ENCODE measurements at places on chromosomes 2 and 18.
A peak's percentile ranks its signal among the peaks of the same experiment; 100 is the strongest.

- no peak for DNase-seq
These were observed 16.1 kb downstream of the MBP start for GRCh38 chr18:77116201-77117080.

DNA sequence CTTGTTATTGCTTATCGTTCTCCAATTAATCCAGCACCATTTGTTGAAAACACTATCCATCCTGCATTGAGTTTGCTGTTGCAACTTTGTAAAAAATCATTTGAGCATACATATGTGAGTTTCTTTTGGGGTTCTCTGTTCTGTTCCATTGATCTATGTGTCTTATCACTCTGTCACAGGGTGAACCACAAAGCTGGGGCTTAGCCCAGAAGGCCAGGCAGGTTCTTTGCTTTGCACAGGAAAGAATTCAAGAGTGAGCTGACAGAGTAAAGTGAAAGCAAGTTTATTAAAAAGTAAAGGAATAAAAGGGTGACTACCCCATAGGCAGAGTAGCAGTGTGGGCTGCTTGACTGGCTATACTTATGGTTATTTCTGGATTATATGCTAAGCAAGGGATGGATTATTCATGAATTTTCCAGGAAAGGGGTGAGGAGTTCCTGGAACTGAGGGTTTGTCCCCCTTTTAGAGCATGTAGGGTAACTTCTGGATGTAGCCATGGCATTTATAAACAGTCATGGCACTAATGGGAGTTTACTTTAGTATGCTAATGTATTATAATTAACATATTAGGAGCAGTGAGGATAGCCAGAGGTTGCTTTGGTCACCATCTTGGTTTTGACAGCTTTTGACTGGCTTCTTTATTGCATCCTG is 46.8 kb downstream of the RNF138 start:
- DNase-seq: no peak

DNA sequence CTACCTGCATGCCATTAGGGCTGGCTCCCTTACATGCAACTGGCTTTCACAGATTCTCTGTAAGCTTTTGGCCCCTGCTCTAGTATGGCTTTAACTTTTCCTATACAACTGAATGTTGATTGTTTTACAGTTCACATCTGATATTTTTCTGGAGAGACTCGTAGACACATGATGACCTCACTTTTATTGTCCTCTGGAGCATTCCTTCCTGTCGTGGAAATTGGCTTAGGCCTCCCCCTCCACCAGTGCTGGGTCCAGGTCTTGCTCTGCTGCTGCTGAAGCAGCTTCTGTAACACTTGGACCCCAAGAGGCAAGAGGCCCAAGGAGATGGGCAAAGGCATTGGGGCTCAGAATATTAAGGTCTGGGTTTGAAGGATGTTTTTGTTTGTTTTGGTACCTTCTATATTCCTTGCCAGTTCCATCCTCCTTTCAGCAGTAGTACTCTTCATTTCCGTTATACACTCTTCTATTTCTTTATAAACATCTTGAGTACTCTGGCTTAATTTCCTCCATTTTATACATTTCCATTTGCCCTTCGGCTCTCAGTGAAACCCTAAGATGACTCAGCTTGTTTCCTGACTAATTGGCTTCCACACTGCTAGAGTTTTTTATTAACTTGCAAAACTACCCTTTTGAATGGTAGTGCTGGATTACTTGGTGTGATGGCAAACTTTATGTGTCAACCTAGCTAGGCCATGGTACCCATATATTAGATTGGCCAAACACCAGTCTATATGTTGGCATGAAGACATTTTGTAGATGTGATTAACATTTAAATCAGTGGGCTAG is 219.8 kb downstream of the CDCA7 start:
- DNase-seq: peak; percentile 55

DNA sequence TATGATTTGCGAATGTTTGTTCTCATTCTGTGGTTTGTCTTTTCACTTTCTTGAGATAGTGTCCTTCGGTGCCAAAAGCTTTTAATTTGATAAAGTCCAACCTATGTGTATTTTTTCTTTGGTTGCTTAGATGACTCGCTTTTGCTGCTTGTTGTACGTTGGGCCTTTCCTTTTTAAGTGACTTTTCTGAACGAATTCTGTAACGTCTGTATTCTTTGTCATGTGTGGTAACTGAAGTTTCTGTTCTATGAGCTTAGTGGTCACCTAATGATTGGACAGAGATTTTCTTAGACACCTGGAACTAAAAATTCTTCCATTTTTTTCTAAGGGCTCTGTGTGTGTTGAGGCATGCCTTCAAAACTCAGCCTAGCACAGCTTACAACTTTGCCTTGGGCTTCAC is 19.6 kb upstream of the PROKR1 start:
- DNase-seq: no peak

DNA sequence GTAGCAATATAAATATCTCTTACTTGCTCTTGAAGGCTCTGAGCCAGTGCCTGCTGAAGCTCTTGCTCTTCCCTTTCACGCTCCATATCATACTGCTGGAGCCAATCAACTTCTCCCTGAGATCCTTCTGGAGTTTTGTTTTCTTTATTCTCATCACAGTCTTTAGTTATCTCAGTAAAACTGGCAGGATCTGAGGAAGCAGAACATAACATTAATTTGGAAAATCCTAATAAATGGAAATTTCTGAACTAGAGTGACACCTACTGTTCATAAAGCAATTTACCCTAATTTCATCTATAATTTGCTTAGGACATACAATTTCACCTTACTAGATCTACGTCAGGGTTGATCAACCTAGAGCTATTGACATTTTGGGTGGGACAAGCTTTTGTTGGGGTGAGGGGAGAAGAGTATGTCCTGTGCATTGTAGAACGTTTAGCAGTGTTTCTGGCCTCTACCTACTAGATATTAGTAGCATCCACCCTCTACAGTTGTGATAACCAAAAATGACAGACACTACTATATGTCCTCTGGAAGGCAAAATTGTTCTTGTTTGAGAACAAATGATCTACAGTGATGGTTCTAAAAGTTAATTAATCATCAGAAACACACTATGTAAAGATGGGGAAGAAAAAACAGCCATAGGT is 47.2 kb downstream of the VIL1 start:
- DNase-seq: peak; percentile 56

GRCh38 chr18:33577685-33578517 is at the start of gene ASXL3:
Gene ASXL3 (plus strand): TSS chr18:33578219. CDS start chr18:33578632, 413 bp downstream.
- DNase-seq: peak; percentile 27

GRCh38 chr2:42663828-42664227 is 95.4 kb downstream of the MTA3 start:
- no peak for DNase-seq

DNA sequence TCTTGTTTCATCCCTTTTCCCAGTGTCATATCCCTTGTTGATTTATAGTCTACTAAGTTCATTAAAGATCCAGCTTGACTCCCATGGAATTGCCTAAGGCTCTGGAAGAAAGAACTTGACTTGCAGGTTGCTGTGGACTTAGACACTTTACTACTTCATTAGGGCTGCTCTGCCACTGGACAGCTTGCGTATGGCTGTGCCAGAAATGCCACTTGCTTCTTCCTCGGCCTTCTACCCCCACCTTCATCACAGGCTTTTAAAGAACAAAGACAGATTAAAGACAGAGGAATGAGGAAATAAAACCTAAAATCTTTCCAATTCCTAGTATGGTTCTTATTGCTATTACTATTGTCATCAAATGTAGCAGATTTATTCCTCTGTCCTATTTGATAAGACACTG is 591.7 kb downstream of the BCL11A start:
- DNase-seq: no peak

DNA sequence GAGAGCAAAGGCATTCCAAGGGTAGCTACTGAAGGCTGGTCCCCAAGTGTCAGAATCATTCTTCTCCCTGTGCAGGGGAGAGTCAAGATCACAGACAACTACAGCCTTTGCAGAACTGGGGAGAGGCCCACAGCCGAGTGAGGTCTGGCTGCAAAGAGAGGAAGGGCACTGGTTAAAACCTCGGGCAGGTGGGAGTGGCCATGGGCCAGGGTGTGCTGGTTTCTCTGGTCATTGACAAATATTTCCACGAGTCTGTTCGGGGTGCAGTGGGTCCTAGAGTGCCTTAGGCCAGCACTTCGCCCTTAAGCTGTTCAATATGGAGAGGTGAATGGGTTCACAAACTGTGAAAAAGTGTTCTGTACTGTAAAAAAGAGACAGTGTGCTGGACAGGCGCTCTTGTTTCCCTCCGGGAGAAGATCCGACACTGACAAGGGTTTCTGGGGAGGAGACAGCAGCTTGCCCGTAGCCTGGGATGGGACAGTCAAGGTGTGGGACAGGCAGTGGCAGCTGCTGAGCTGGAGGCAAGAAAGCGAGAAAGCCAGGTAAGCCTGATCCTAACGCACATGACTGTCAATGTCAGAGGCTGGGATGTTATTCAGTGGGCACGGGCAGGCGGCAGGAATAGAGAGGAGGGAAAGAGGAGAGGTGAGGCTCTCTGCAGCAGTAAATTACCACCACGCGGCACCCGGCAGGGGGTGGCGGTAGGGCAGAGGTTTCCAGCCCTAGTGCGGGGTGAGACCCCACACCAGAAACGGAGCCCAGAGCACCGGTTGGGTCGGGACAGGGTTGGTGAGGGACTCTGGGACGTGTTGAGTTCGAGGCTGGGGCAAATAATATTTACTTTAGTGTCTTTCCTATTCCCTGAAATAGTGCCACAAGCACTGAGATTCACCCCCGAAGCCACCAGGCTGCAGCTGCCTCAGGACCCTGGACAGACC is 2.0 kb downstream of the NPPC start:
- no peak for DNase-seq
